ENCODE measurements at places on chromosomes 6 and 20.

- no peak for DNase-seq
These were observed 317.0 kb downstream of the CDC5L start for GRCh38 chr6:44704240-44705150.

DNA sequence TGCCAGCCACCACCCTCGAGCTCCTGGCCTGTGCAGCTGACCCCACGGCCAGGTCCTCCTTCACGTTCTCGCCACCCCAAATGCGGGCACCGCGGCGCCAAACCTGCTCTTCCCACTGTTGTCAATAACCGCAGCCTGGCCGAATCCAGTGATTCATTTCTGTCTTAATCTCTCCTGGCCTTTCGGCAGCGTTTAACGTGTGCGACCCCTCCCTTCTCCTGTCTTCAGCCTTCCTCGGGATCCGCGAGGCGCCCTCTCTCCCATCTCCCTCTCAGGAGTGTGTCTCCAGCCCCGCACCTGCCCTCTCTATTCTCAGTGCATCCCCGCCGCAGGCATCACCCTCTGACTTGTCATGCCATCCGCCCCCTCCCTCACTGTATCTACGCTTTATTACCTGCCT, 91.4 kb downstream of the THBS2 start:
- no peak for DNase-seq

DNA sequence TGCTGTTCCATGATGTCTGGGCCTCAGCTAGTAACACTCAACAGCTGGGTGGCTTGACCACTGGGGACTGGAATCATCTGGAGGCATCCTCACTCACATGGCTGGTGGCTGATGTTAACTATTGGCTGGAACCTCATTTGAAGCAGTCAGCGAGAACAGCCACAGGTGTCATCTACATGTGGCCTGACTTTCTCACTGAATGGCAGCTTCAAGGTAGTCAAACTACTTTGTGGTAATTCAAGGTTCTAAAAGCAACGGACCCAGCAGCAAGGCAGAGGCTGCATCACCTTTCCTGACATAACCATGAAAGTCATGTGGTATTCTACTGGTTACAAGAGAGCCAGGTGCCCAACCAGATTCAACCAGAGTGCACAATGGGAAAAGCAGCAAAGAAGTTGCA, 115.9 kb upstream of the DST start:
- DNase-seq = no peak

DNA sequence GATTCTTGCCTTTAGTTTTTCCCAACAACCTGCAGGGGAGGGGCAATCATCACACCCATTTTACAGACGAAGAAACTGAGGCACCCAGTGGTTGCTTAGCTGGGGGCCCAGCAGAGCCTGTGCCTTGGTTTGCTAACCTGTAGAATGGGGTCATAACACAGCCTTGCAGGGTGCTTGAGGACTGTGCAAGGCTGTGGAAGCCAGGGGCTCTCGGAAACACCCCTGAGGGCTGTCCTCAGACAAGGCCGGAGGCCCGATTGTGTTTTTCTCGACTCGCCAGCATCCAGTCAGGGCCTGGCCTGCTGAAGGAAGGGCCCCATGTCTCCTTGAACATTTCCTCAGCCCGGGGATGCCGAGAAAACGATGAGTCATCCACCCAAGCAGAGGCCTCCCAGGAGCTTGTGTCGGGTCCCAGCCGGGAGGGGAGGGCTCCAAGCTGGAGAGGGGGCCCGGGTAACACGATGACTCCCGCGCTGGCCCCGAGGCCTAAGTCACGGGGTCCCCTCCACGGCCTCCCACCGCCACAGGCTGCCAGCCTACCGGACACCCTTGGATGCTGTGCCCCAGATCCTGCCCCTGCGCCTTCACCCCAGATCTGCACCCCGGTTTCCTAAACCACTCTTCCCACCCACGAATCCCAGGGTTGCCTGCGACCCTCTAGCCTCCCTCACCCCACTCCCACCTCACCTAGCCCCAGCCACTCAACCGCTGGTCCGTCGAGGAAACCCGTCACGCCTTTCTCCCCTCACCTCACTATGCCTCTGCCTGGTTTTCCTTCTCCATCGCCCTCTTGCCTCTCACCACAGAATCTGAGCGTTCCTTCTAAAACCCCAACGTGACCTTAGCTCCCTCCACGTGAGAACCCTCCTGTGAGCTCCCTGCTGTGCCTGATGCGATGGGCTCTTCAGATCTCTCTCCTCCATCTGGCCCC, 10.6 kb downstream of the NOL4L start:
- DNase-seq = peak; percentile 17

GRCh38 chr6:107115695-107116327, 496 bp upstream of the BEND3 start:
- DNase-seq = peak; percentile 69

- no peak for DNase-seq
These were observed 305.4 kb downstream of the FARS2 start for GRCh38 chr6:5566718-5567117.

DNA sequence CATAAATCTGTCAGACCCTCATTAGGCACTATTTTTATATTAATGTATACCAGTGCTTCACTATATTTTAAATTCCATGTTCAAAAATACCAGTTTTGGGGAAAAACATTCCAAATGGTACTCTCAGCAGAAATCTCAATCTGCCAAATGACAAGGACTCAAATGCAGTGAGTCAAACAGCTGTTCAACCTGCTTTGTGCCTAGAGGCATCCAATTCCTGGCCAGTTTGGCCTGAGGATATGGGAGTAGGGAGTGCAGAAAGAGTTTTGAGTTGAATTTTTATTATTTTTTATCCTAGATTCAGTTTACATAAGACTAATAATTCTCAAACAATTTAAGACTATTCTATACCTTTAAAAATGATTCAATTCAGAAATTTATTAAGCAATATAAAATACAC, 216.8 kb downstream of the LAMA2 start:
- DNase-seq = no peak

GRCh38 chr6:158707821-158708195, 58.0 kb downstream of the SYTL3 start:
- DNase-seq = no peak

DNA sequence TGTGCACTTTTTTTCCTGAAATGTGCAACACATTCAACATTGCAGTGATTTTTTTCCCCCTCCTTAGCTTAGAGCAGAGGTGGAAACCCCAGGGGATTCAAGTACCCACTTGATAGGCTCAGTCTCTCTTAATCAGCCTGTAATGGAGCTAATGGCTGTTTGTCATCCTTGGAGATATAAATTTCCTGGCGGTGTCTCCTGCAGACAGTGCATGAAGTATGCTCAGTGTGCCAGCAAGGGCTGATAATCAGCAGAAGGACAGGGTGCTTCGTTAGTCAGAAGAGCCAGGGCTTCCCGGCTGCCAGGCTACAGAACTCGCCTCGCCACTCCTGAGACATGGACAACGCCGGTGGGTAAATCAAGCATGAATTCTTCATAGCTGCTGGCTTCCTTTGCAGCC, 69.8 kb upstream of the PHACTR2 start:
- peak; percentile 10 for DNase-seq

- no peak for DNase-seq
These were observed 43.1 kb downstream of the MICA start for GRCh38 chr6:31446481-31446880.

- no peak for DNase-seq
These were observed 2.3 kb downstream of the RPS12 start for GRCh38 chr6:132816660-132817059.

GRCh38 chr20:20827992-20828597, 115.7 kb upstream of the RALGAPA2 start:
- no peak for DNase-seq

DNA sequence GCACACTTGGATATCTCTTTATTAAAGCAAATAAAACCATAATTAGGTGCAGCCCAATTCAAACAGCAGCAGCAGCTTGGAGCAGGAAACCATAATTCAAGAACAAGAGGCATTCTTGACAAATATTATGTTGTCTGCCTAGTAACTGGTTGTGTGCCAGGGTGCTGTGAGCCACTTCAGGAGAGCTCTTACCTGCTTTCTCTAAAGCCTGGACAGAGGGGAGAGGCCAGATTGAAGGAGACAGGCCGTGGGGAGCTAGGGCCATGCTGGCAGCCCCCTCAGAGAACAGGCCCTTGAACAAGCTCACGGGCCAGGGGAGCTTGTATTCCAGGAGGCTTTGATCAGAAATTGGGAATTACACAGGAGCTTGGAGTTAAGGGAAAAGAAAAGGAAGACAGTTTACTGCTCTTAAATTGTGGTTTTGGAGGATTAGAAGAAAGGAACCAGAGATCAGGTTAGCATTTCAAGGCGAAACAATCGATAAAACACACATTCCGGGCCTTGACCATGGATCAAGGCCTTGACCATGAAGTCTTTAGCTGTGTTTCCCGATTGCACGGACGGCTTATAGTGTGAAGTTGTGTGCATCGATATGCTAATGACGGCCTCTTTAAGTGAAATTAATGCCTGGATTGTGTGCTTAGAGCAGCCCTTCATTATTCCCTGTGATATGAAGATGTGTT, 69.8 kb upstream of the NKX2-2 start:
- peak; percentile 12 for DNase-seq

DNA sequence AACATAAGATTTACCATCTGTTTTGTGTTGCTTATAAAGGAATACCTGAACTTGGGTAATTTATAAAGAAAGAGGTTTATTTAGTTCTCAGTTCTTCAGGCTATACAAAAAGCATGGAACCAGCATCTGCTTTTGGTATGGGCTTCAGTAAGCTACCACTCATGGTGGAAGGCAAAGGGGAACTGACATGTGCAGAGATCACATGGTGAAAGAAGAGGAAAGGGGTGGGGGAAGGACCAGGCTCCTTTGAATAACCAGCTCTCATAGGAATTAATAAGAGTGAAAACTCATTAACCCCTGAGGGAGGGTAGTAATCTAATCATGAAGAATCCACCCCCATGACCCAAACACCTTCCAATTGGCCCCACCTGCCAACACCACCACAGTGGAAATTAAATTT, 89.5 kb upstream of the TMEM170B start:
- DNase-seq = no peak

DNA sequence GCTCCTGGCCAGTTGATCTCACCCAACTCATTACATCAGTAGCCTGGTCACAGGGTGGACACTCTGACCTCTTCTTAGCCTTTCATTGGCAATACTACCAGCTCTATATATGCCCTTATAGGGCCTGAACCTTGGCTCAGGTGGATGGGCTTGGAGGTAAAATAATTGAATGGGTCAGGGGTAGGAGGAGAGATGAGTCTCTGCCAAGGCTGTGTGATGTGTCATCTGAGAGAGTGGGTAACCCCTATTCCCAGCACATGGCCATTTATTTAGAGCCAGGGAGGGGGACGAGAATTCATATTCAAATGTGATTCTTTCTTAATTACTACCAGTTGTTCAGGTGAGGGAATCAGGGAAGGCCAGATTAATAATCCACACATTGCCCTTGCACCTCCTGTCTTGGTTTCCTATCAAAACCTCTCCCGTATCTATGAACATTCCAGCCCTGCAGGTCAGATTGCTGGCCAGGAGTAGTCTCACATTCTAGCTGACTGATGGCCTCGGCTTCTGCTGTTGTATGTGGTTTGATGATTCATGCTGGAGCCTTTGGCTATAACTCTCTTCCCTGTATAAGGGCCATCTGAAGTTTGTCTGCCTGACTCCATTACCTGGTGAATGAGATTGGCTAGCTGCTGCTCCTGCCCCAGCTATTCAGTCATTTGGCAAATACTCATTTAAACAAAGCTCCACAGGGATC, 13.4 kb downstream of the C20orf173 start:
- no peak for DNase-seq

- DNase-seq = no peak
These were observed 97.8 kb upstream of the PRDM1 start for GRCh38 chr6:105988321-105988720.

DNA sequence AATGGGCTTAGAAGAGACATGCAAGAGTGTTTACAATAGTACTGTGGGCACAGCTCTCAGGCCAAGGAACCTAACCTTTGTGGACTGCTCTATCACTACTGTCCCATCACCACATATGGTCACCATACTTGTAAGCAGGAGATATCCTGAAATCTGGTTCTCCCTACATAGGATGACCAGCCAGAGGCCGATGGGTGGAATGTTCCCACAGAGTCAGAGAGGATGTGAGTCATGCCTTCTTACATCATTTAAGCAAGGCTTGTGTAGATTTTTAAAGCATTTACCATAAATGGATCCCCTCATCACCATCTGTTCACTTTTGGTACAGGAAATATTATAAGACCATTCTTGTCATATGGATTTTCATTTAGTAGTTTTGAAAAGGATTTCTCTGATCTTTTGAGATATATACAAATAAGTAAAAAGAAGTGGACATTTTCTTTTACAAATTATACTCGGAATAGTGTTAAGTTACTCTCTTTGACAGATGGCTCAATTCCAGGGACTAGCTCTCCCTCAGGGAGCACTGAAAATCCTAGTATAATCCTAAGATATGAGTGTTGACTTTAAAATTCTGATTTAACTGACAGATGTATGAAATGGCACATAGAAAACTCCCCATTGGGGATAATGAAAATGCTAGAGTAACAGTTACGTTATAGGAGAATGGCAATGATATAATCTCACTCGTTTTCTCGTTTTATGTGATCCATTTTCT, 6.6 kb downstream of the HTR1B start:
- DNase-seq = no peak

GRCh38 chr20:9038791-9039535, 29.9 kb upstream of the PLCB4 start:
- no peak for DNase-seq

DNA sequence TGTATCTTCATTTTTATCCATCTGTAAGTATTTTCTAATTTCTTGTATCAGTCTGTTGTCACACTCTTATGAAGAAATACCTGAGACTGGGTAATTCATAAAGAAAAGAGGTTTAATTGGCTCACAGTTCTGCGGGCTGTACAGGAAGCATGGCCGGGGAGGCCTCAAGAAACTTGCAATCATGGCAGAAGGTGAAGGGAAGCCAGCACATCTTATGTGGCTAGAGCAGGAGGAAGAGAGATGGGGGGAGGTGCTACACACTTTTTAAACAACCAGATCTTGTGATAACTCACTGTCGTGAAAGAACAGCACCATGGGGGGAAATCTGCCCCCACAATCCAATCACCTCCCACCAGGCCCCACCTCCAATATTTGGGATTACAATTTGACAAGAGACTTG, 10.9 kb upstream of the BCKDHB start:
- no peak for DNase-seq

DNA sequence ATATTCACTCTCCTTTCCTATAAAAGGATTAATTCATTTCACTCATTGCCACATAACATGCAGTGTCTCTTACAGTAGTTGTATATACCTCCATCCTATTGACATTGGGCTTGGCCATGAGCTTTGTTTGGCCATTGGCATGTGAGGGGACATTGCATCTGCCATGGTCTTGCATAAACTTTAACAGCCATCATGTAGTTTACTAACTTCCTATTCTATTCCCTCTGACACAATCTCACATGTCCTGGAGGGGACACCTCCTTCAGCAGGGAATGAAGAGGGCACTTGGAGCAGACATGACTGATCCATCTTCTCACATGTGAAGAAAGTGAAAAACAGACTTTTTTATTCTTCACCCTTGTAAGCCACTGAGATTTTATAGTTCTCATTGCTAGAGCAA, 115.5 kb upstream of the MARCKS start:
- DNase-seq = no peak

DNA sequence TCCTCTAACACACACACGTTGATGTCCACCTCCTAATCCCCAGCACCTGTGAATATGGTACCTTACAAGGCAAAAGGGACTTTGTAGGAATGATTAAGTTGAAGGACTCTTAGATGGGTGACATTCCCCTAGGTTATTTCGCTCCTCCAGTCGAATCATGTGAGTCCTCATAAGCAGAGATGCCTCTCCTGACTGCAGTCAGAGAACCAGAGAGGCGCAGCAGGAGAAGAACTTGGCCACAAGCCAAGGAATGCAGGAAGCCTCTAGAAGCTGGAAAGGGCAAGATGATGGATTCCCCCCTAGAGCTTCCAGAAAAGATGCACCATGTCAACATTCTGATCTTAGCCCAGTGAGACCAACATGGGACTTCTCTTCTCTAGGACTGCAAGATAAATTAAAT, 133.1 kb upstream of the PTPRT start:
- no peak for DNase-seq
